ENCODE measurements at places on chromosomes 11 and 22.

GRCh38 chr22:43881091-43882061 lies 10.4 kb downstream of the PNPLA5 start:
- DNase-seq, result no peak

DNA sequence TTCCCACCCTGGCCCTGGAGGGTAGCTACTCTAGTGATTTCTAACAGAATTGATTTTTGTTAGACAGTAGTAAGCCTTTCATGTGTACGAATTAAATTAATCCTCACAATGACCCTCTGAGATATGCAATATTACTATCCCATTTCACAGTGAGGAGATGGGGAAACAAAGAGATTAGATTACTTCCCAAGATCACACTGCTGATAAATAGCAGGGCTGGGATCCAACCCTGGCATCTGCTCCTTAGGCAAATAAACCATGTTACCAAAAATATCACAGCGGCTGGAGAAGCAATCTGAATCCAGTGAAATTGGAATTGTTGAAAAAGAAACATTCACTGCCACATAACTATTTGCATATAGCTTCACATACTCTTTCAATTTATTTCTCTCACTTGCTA lies 12.8 kb upstream of the CAVIN3 start:
- DNase-seq, result no peak

GRCh38 chr22:45828841-45829240 lies 148.1 kb downstream of the WNT7B start:
- no peak for DNase-seq

DNA sequence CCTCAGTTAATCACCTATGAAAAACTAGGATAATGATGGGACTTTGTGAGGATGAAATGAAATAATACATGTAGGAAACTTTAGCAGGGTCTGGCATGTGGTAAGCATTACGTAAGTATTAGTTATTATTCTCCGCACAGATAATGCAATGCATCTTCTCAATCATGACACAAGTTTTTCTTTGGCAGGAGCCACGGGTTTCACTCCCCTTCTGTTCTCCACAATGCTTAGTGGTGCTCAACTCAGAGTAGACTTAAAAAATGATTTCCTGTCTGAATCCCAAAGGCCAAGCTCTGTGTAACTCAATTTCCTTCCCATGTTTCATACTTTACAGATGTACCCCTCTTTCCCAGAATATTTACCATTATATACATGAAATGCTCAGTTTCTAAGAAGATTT lies 82.9 kb downstream of the CCDC34 start:
- no peak for DNase-seq

DNA sequence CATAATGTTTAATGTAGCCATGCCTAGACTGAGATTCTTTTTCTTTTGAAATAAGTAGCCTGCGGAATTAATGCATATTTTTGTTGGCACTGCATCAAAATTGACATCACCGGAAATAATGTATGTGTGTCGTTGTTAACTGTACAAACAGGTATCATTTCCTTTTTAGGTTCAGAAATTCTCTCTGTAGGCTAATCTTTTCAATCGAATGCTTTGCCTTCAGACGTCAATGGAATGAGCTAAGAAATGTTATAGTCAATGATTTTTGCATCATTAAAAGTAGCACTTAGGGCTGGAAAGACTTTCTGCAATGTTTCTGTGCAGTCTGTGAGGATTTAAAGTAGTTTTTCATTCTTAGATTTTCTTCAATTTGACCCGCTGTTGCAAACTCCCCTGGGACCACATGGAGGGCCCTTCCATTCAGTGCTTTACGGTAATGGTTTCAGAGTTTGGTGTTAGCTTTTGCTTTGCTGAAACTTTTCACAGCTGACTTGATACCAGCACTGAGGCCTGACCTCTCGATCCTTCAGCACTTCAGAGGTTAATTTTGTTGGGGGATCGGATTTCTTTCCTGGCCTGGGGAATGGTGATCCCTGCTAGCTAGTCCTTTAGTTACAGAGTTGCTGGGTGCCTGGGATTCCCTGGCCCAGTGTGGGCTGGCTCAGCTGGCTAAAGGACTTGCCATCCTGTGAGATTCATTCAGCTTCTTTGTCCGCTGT lies 137.8 kb downstream of the DBX1 start:
- no peak for DNase-seq

DNA sequence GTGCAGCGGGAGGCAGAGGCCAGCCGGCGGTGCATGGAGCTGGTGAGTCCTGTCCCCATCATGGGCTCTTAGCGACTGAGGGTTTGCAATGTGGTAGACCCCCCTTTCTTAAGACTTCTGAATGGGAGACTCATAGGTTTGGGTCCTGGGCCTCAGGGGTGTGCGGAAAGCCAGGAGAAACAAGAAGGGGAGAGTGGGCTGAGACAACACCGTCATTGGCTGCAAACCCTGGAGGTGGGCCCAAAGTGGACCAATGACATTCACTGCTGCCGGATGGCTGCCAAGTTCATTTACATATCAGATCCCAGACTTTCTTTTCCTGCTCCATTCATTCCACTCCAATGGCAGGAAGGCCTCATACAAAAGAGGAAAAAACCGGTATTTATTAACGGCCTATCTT lies 213.3 kb downstream of the MYO18B start:
- no peak for DNase-seq

GRCh38 chr11:114195151-114195550 lies 101.0 kb upstream of the NNMT start:
- no peak for DNase-seq

DNA sequence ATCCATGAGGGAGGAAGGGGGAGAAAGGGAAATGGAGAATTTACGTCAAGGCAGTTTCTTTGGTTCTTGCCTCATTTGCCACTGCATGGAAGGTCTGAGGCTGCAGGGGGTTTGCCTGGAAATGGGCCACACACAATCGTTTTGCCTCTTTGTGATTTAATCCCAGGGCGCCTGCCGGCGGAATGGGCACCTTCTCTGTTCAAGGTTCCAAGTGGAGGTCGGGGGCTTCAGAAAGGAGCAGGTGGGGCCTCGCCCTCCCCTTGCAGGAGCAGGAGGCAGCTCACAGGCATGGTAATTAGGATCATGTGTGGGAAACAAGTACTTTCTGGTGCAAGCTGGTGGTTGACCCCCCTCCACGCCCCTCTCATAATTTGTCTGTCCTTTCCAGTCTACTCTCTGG lies 29.9 kb downstream of the MPPED1 start:
- DNase-seq, result no peak

GRCh38 chr11:71301046-71301857 lies 48.9 kb upstream of the SHANK2 start:
- no peak for DNase-seq

DNA sequence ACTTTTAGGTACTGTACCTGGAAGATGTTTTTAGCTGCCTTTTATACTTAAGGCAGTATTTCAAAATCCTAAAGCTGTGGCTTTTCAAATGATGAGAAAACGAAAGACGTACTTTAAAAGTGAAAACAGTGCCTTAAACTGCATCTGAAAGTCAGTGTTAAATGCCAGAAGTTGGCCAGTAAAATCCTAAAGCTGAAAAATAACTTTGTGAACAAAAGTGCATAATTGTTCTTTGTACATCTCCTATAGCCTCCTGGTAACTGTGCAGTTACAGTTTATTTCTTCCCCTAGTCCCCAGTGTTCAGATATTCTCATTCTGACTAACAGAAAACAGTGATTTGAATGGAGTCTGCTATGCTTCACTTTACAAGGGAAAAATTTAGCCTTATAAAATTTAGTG lies 6.8 kb downstream of the EED start:
- DNase-seq, result no peak

DNA sequence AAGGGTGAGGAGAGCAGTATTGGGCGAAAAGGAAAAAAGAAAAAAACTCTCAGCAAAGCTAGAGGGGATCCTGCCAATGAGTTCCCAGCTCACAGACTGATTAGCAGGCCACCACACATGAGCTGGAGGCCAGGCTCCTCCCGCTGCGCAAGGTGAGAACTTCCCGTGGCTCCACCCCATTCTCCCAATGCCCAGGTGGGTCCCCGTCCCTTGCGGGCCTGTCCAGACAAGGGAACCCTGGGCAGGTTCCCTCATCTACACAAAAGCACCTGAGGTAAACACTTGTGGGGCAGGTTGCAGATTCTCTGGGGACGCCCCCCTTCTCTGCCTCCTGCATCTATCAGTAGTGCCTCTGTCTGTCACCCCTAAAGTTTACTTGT lies 46.5 kb downstream of the CDPF1 start:
- no peak for DNase-seq

DNA sequence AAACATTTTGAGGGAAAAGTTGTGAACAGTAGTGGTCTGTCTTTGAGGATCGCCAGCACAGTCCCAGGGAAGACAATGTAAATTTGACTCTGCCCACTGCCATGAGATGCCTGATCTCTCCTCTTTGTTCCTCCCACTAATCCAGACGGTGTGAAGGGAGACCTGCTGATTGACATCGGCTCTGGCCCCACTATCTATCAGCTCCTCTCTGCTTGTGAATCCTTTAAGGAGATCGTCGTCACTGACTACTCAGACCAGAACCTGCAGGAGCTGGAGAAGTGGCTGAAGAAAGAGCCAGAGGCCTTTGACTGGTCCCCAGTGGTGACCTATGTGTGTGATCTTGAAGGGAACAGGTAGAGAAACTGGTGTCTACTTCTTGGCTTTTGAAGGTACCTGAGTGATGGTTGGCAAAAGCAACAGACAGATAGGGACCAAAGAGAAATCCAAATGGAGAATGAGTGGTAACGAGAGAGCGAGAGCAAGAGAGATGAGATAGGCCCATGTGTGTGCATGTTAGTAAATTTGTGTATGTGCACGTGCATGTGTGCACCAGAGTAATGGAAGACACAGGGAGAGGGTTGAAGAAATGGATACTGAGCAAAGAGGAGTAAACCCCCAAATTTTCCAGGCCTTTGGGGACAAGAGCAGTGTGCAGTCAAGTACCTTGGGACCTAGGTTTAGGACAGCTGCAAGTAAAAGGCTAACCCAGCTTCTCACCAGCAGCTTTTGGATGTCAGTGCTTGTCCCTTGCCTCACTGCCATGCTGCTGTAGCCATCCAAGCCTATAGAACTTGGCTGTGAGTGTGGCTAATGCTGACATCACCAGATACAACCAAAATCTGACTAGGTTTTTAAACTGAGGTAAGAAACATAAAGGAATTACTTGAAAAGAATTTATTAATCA lies 1.9 kb downstream of the NNMT start:
- no peak for DNase-seq

DNA sequence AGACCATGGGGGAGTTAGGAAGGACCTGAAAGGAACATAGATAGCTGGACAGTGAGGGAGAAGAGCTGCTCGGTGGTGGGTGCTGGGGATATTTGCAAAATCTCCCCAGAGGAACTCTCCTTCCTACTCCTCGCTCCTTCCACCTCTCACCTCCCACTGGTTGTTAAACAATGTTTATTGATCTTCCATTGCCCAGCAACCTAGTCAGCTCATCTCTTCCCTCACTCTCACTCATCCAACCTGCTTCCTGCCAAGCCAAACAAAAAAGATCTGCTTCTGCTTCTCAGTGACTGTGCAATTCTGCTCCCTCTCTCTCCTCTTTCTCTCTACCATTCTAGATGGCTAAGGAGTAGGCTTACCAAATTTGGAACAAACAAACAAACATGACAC lies 115.0 kb downstream of the SLC1A2 start:
- DNase-seq, result no peak

- no peak for DNase-seq
These were observed 10.0 kb upstream of the PRR5 start for GRCh38 chr22:44691796-44692661.

- DNase-seq, result no peak
These were observed 1491.9 kb downstream of the TBC1D22A start for GRCh38 chr22:48254311-48254873.

- DNase-seq, result no peak
These were observed 37.1 kb downstream of the TAF1D start for GRCh38 chr11:93704237-93704636.

DNA sequence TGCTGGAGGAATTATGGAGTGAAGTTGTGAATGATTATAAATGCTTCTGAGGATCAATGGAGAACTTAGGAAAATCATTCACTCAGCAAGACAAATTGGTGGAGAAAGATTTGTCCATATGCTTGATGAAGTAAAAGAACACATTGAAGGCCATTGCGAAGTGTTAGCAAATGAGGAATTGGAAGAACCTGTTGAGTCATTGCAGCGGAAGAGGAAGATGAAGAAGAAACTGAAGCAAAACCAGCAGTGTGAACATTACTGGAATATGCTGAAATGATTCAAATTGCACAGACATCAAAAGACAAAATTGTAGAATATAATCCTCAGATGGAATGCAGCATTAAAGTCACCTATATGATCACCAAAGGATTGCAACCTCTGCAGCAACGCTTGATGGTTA lies 168.1 kb downstream of the ADAMTS15 start:
- DNase-seq, result no peak

DNA sequence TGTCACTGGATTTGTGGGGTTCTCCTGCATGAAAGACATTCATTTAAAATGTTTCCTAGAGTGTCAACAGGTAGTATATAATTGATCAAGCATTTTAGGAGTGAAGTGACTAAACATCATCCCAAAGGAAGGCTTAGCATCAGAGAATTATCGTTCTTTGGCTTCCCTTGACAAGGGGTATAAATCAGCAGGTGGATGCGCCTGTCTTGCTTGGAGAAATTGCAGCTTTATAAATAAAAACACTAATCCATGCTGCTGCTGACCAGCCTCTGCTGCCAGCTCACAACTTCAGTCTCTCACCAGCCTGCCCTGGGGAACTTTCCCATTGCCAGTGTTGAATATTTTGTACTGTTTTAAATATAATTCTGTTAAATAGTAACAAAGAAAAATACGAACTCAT lies 1184.7 kb upstream of the TENM4 start:
- no peak for DNase-seq

- DNase-seq, result peak; percentile 68
These were observed at the start of gene DDX6 for GRCh38 chr11:118791111-118791960. TSS of gene DDX6 (minus strand) at chr11:118791164. CDS start at chr11:118786251, 4,913 bp downstream.

DNA sequence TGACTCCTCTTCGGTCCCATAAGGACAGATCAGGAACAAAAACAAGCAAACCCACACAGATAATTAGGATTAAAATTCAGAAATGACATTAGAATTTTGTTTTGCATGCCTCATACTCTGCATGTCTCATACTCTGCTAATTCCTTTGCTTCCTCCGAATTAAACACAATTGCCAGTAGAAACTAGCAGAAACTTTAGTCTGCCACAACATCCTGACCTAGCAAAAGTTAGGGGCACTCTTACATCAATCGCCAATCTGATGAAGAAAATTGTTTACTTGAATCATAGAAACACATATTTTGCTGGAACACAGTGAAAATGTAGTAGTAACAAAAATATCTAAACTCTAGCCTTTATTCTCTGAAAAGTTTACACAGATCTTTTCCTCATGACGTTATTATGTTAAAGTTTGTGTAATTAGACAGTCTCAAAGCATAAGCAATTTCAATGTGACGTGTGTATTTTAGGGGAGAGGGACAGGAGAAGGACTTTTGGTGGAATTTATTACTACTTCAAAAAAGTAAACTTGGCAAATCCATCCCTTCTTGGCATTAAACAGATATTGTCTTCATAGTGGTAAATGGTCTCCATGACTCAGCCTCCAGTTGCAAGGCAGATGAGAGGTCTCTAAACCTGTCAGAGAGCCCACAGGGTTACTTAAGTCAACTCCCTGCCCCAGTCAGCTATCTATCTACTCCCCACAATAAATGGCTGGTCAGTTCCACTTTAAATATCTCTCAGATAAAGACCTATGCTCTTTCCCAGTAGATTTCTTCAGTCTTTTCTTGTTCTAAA lies 249.8 kb upstream of the UBASH3B start:
- no peak for DNase-seq
